MG63 (cell line): ENCODE measurements at places on chromosomes 12 and 14. TPM values are rescaled to one million over a fixed set of nuclear protein-coding genes. Genes with fewer than 3 reads are reported as not detected.

- DNase-seq: peak; percentile 38
Observed at GRCh38 chr12:12686472-12686871, 9.5 kb downstream of the GPR19 start.

DNA sequence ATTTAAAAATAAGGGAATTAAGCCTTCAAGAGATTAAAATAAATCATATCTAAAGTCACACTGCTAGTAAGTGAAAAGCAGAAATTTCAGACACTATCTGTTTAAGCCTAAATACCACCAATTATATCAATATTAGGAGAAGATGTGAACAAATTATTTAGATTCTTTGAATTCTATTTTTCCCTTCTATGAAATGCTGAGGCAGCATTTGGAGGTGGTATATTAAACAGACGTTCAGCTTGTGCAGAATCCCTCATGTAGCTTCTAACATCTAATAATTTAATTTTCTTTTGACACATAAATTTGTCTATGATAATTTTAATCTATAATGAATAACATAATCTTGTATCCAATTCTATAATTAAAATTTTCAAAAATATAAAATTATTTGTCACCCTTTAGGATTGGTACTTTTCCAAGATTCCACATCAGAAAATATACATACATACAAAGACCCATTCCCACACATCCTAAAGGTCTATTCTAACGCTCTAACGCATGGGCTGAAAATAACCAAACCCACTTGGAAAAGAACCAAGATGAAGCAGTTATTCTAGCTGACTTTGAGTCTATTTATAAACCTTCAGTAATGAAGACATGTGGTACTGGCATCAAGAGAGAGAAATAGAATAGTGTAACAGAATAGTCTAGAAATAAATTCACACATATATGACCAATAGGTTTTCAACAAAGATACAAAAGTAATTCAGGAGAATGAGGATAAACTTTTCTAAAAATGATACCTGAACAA, 751.8 kb downstream of the GALC start:
- no peak for DNase-seq

Gene PRB2
- not detected in 2 replicates for total RNA-seq

GRCh38 chr14:61034416-61035120, 53.5 kb downstream of the SLC38A6 start:
- no peak for DNase-seq

GRCh38 chr12:96770219-96771102, 136.6 kb upstream of the NEDD1 start:
- no peak for DNase-seq

DNA sequence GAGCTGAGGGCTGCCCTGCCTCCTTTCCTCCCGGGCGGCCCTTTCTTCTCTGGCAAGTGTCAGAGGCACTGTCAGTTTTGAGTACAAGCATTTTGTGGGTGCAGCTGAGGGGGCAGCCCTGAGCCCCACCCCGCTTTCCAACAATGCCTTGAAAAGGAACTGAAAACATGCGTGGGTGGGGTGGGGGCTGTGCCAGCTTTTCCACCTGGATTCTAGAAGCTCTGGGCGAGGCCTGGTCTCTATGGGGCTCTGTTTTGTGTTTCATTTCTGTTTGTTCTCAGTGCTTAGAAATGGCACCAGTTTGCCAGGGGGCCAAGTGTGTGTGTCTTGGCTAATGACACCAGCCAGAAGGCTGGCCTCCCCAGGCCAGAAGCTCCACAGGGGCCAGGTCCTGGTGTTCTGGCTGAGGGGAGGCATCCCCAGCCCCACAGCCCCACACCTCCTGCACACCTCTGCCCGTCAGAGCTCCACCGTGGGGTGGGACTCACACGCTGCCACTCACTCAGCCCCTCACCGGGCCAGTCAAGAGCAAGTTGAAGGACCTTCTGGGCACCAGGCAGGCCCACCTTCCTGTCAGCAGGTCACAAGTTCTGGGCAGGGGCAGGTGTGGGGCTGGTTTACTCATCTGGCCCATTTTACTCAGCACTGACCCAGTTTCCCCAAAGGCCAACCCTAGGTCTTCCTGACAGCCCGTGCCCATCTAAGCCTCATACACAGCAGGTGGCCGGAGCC, 155.1 kb downstream of the CALM1 start:
- DNase-seq: no peak

DNA sequence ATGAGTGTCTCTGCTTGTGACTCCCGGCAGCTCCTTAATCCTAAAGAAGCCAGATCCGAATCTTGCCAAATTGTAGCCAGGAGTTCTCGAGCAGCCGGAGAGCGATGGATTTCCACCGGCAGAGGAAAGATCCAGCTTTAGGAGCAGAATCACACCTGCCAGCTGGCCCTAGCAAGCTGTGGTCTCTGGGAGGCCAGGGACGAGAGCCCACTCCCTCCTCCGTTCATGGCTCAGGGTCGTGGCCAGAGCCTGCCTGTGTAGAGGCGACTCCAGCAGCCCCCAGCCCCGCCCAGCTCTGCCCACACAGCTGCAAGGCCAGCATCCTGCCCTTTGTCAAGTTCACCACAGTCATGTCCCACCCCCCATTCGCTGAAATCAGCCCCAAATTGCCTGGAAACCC, 121.0 kb downstream of the SCARB1 start:
- DNase-seq: no peak

Gene SEC23A
- 86.8 and 125 TPM in 2 replicates for total RNA-seq

GRCh38 chr12:33813536-33813935, 208.8 kb upstream of the ALG10 start:
- no peak for DNase-seq

- peak; percentile 34 for DNase-seq
Observed at GRCh38 chr14:94129758-94130414, 482 bp upstream of the IFI27L2 start.

- no peak for DNase-seq
Observed at GRCh38 chr14:22542360-22542759, 46.7 kb downstream of the DAD1 start.

Gene AGAP2
- not detected in 2 replicates for total RNA-seq

DNA sequence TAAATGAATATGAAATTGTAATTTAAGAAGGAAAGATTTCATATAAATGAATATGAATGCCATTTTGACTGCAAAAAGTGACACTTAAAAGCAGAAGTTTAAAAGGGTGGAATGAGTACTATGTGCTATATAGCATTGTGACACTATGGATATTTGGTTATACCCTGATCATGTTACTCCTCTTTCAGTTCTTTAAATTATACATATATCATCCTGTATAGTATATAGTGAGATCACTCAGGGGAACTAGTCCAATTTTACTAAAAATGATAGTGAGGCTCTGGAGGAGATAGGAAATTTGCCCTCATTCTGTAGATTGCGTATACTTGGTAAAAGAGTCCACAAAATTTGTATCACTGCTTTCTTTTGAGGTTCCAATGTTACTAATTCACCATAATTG, 155.7 kb upstream of the BTG1 start:
- no peak for DNase-seq

Gene ACRBP
- total RNA-seq: not detected in 2 replicates

GRCh38 chr12:128483526-128484255, 216.7 kb downstream of the TMEM132C start:
- no peak for DNase-seq
